ENCODE measurements at places on chromosomes 6 and 20.

DNA sequence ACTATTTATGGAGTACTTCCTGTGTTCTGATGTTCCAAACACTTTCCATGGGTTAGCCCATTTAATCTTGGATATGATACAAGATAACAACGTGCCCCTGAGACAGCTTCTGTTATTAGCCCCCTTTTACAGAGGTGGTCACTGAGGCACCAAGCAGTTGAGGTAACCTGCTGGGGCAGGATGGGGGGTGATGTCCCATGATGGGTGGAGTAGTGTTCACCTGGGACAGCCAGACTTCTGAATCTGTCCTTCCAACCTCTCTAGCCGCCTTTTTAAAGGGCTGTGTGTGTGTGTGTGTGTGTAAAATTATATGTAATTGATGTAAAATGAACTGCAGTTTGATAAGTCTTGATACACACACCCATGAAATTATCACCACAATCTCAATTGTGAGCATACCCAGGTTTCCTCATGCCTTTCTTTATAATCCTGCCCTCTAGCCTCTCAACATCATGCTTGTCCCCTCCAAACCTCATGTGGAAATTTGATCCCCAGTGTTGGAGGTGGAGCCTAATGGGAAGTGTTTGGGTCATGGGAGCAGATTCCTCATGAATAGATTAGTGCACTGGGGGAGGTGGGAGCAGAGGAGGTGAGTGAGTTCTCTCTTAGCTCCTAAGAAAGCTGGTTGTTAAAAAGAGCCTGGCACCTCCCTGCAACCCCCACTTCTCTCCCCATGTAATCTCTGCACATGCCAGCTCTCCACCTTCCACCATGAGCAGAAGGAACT, 39.2 kb downstream of the PLAGL2 start:
- DNase-seq, result no peak

- DNase-seq, result no peak
Measured at GRCh38 chr6:14038467-14039437, 78.8 kb upstream of the CD83 start.

DNA sequence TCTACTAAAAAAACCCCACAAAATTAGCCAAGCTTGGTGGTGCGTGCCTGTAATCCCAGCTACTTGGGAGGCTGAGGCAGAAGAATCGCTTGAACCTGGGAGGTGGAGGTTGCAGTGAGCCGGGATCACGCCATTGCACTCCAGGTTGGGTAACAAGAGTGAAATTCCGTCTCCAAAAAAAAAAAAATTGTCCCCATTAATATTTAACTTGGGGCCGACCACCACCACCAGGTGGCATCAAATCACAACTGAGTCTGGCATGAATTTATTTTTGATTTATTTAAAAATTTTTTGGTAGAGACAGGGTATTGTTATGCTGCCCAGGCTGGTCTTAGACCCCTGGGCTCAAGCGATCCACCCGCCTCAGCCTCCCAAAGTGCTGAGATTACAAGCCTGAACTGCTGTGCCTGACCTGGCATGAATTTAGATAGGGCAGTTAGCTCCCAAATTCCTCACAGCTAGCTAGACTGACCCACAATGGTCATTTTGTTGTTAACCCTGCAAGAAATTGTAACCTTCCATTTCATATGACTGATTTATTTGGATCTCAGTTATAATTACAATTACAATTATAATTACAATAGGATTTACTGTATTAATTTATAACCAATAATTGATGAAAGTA, 17.1 kb upstream of the BEND3 start:
- DNase-seq, result no peak

DNA sequence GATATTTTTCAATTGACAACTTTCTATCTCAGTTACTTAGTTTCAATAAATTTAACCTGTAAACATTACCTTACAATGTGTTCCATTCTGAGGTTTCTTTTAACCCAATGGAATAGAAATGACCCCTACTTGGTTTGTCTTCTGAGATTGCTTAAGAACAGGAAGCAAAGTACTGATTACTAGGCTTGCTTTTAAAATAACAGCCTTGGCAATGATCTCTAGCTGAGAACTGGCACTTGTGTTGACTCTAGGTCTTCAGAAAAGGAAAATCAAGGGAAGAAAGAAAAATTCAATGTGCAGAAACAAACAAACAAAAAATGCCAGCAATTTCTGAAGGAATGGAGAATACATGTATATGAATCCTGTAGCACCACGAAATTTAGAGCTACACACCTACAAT, 66.1 kb downstream of the SYNE1 start:
- no peak for DNase-seq

GRCh38 chr6:134117409-134117808, 65.0 kb upstream of the SLC2A12 start:
- no peak for DNase-seq

DNA sequence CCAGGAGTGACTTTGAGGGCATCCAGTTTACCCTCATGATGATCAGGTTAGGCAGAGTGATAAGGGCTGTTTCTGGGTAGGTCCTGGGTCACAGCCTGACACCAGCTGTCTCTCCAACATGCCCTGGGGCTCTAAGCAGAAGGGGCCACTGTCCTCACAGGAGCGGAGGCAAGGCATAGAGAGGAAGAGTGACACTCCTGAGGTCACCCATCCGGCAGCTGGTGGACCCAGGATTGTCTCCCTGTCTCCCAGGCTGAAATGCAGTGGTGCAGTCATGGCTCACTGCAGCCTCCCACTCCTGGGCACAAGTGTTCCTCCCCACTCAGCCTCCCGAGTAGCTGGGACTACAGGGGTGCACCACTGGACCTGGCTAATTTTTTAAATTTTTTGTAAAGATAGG, 12.0 kb downstream of the DLGAP4 start:
- DNase-seq, result no peak

- DNase-seq, result no peak
Measured at GRCh38 chr20:62643521-62644043, 1.3 kb downstream of the SLCO4A1 start.

GRCh38 chr6:1616701-1617463, 7.2 kb downstream of the FOXC1 start:
- DNase-seq, result no peak

GRCh38 chr6:52286798-52287432, 2.4 kb upstream of the MCM3 start:
- DNase-seq, result peak; percentile 35

GRCh38 chr20:45341579-45341938, 6.7 kb downstream of the SDC4 start:
- DNase-seq, result no peak

GRCh38 chr6:41066867-41067304, 5.3 kb downstream of the OARD1 start:
- DNase-seq, result peak; percentile 39

GRCh38 chr6:136791296-136792094, 782 bp downstream of the MAP3K5 start:
- DNase-seq, result peak; percentile 18

GRCh38 chr6:122790423-122791309, 1.6 kb downstream of the SMPDL3A start:
- DNase-seq, result no peak

GRCh38 chr6:5029609-5030008, 25.8 kb upstream of the RPP40 start:
- no peak for DNase-seq

- no peak for DNase-seq
Measured at GRCh38 chr6:41100871-41101287, 28.1 kb downstream of the NFYA start.

GRCh38 chr20:41052742-41053419, 24.3 kb downstream of the TOP1 start:
- no peak for DNase-seq

DNA sequence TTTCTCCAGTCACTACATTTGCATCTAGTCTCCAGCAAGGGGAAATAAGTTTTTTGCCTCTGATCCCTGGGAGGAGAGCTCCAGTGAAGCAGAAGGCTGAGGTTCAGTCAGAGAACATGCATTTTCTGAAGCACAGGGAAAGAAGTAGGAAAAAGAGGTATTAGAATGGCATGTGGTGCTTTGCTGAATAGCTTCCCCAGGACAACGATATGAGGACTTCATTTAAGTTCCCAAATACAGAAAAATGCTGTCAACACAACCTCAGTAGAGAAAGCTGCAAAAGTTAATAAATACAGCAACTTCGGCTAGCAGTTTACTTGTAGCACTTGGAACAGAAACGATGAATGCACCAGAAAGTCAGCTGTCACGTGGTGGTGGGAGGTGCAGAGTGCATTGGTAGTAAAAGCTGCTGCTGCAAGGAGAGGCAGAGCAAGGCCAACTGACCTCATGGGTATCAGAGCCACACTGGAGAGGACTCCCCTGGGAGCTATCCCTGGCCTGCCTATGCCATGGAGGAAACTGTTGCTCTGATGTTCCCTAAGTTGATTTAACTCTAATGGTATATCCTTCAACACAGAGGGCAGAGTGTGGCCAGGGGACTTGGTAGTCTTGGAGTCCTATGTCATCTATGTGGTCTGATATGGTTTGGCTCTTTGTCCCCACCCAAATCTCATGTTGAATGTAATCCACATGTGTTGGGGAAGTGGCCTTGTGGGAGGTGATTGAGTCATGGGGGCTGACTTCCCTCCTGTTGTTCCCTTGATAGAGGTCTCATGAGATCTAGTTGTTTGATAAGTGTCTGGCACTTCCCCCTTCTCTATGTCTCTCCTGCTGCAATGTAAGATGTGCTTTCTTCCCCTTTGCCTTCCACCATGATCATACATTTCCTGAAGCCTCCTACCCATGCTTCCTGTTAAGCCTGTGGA, 85.9 kb downstream of the ADTRP start:
- DNase-seq, result no peak

DNA sequence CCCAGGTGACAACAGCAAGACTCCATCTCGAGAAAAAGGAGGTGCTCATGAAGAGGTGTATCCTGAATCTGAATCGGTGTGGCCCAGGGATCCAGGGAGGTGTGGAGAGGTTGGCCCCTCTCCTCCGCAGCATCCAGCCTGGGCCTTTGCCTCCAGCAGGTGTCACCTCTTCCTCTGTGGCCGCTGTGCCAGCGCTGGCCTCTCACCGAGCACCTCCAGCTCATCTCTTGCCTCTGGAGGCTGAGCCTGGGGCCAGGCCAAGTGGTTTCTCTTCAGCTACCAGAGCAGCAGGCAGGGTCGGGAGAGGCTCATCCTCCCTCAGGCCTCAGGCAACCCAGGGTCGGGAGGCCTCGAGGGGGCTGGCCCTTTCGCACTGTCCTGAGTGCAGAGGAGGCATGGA, 1.2 kb upstream of the COL20A1 start:
- DNase-seq, result no peak

DNA sequence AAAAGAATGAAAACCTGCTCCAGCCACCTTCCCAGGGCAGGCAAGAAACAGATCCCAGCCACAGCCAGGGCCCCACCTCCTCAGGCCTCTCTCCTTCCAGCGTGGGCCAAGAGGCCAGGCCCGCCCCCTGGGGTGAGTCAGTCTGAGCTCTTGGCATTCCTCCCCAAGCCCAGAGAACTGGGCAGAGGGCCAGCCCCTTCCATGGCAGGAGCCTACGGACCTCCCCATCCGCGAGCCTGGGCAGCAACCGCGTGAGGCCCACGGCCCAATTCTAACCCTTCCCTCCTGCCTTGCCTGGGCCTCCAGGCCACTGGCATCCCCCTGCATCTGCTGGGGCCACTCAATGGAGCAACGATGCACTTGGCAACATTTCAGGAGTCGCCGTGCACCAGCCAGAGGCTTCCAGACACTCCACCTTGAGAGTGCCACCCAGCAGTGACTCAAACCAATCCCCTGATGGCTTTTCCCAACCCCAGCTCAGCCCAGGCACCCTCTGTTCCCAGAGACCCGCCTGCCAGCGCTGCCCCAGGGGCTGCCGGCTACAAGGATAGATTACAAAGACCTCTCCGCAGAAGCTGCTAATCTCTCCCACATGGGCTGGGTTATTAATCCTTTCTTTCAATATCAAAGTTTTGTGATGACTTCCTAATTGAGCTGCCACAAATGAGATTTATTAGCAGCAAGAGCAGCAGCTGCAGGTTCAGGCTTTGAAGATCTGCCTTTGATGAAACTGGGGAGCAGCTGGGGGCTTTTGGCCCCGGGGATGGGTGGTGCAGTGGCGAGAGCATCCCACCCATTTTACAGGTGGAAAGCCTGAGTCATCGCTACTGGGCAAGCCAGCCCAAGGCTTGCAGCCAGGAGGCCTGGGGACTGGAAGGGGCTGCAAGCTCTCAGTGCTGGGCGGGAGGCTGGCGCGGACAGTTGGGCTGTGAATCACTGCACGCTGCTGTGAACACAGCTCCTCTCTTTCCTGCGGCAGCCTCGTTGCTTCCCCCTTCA, 85.7 kb downstream of the NFATC2 start:
- no peak for DNase-seq

DNA sequence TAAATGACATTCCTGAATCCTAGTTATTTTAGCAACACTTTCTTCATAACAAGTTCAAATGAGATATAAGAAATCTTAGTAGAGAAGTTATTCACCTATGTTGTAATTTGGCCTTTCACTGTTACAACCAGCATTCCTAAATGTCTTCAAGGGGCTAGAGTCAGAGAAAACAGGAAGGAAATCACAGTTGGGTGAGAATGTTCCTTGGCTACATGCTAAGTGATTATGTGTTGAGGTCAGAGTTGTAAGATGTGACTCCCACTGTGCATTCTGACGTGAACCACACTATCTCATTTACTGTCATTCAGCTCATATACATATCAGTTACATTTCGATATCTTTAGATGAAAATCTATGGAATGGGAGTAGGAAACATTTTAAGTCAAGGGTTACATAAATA, 51.0 kb upstream of the MLIP start:
- DNase-seq, result no peak

- no peak for DNase-seq
Measured at GRCh38 chr6:28643017-28643740, 117.5 kb downstream of the GPX5 start.

- DNase-seq, result no peak
Measured at GRCh38 chr6:90095145-90095544, 200.9 kb downstream of the GJA10 start.

DNA sequence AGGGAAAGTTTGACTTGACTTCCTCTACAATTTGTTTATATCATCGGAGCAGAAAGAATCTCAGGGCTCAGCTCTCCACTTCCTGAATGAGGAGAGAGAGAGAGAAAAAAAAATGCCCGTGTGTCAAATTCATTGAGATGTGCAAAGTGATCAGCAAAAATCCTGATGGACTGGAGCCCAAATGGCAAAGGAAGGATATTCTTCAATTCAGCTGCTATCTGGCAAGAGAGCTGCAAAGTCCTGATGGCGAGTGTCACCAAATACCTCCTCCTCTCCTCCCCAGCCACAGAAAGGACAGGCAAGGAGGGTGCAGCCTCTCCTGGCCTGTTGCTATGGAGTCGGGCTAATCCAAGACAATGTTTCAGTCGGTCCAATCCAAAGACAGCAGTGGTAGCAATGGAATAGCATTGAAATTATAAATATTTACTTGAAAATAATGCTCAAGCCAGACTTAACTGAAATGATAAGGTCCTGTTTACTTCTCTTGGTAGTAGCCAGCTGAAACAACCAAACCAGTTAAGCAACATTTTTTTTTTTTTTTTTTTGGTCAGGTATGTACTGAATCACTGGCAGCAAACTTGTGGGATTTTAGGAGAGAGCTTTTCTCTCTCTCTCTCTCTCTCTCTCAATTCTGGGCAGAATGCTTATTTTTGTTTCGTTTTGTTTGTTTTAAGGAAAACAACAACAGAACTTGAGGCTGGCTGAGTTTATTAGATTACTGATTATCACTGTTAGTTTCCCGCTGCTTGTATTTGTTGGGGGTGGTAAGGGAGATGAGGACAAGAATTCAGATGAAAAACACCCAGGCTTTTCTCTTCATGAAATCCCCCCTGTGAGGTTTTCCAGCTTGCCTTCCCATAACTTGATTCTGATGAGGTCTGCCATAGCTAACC, 204.2 kb downstream of the BCAS1 start:
- DNase-seq, result no peak

- no peak for DNase-seq
Measured at GRCh38 chr6:154343473-154344308, 12.9 kb downstream of the IPCEF1 start.

Data from stimulated activated CD4-positive, alpha-beta T cell treated with anti-CD3 and anti-CD28 coated beads, Interleukin-1b, Interleukin-23, amount 100 ng/mL, for 1 hour (primary cell).